Stimulated activated CD4-positive, alpha-beta T cell treated with anti-CD3 and anti-CD28 coated beads, Interleukin-2, amount 100 ng/mL, for 48 hours (primary cell): ENCODE measurements at places on chromosomes 1 and 21.

DNA sequence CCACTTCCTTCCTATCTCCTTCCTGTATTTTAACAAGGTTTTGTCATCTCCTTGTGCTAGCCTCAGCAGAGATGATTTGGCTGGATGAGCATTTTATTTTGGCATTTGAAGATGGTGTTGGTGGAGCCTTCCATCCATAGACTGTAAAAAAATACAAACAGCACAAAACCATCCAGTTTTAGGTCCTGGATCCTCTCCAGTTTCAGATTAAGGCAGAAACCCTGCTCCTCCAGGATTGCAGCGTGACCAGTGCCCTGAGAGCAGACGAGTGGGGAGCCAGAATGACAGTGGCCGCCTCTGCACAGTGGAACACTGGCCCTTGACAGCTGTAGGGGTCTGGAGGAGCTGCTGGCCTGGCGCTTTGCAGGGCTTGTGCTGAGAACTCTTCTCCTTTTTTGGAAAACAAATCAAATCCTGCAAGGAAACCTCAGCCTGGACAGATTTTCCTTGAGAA is 72.2 kb upstream of the GADD45A start:
- DNase-seq, result no peak

DNA sequence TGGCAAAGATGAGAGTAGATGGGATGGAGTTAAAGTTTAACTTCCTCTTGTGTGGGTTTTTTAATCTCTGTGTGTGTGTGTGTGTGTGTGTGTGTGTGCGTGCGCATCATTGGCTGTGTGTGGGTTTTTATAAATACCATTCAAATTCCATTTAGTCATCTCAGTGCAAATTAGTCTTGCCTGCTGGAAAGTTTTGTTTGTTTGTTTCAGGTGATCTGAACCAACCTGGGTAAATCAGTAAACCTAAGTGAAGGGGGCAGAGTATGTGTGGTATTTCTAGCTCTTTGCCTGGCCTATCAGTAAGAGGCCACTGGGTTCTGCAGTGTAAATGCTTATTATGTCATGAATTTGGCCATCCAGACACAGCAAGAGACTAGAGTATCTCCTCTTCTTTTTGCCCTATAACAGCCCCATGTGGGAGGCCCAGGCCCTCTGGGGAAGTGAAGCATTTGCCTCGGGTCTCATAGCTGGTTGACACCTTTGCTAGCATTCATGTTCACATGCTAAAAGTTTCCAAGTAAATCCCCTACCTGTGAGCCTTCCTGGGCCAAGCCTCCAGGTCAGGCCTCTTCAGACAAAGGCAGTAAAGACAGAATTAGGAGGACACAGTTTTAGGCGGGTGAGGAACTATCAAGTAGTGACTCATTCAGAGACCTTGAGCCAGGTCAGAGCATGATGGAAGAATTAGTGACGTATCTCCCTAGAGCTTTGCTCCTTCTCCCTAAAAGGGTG is 14.7 kb downstream of the INTS3 start:
- DNase-seq, result no peak

GRCh38 chr1:58885998-58886397 is 102.2 kb upstream of the JUN start:
- no peak for DNase-seq

DNA sequence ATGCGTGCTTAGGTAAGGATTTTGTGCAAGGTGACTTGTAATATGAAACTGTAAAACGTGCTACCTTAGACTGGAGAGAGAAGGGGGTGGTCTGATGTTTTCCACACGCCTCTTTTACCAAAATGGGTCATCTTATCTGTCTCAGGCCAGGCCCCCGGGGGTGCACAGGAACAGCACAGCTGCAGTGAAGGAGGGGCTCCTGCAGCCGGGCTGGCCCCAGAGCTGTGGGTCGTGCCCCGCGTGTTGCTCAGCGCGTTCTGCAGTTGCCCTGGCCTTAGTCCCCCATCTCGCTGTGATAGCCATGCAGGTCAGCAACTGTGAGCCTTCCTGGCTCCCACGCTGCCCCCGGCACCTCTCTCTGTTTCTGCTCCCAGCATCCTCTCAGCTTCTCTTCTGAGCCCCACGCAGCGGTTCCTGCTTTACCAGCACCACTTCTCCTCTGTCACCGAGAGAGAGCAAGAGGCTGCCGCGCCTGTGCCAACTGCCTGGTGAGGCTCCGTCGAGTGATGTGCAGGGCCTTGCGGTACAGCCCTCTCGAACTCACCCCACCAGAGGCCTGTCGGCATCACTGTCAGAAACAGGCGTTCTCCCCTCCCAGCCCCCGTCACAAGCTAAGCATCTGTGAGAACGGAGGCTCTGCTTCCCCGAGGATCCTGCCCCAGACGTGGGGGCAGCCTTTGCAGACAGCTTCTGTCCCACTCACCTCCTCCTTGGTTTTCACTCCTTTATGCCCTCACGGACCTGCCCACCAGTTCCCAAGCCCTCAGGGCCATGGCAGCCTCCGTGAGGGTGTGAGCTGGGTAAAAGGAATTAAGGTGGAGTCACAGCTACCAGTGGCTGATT is 73.3 kb downstream of the ADARB1 start:
- no peak for DNase-seq

DNA sequence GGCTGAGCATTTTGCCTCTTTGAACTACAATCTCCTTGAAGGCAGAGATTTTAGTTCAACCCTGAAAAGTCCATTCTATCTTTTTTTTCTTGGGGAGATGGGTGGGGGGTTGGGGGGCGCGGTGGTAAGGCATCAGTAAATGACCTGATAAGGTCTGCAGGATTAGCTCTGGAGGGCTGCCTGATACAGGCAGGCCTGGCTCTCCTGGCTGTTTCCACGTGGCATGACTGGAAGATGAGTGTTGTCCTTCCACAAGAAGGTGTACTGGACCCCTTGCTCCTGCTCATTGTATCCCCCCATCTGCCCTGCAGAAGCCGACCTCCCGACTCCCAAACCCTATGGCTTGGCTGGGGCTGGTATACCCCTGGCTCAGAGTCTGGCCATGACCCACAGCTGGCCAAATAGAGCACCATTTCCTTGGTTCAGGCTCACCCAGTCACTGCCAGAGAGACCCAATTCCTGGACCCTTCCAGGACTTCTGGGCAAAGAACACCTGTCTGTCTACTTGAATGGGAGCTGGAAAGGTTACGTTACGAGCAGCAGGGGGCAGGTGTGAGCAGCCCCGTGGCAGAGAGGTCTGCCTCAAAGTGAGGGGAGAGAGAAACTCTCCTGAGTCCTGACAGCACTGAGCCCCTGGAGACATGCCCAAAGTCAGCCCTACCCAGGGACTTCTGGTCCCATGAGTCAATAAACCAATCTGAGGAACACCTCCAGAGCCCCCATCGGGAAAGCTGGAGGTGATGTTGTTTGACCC is 17.0 kb downstream of the DHRS3 start:
- DNase-seq, result peak; percentile 31

DNA sequence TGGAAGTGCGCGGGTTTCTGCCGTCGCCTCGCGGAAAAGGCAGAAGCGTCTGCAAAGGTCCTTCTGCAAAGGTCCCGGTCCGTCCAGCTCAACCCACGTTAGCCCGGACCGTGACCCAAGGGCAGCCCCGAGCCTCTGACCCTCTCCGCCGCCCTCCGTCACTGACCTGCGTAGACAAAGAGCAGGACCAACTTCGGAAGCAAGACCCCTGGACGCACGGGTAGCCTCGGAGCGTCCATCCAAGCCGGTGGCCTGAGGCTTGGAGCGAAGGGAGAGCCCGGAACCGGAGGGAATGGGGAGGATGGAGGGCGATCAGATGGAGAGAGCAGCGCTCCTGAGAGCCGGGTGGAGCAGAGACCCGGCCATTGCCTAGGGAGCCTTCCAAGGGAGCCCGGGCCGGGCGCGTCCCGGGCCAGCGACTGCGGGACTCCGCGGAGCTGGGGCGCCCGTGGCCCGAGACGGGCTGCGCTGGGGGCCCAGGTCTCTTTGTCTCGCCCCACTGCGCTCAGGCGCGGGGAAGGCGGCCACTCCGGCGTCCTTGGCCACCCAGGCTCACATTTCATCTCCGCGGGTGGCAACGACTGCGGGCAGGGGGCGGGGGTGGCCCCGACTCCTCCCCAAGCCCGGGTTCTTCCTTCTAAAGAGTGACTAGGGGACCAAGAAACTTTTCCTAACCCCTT is at the start of gene CYYR1:
TSS of gene CYYR1 (minus strand) at position 585 of the 680 bp plus-strand sequence. CDS start at position 239, 346 bp downstream.
- DNase-seq, result no peak
